Osteocyte (in vitro differentiated cells): ENCODE measurements at places on chromosomes 16 and 17. TPM values are rescaled to one million over a fixed set of nuclear protein-coding genes. Genes with fewer than 3 reads are reported as not detected.

Gene GP1BA
- not detected in 2 replicates for total RNA-seq

Gene ABAT
- 2.7 and 3.0 TPM in 2 replicates for total RNA-seq

Gene YBX2
- 0.40 TPM in 1 of 2 replicates, not detected in the other for total RNA-seq

Gene ASIC2
- not detected in 2 replicates for total RNA-seq

Gene CCDC78
- 2.6 and 3.1 TPM in 2 replicates for total RNA-seq

Gene ZG16
- total RNA-seq, result not detected in 2 replicates

Gene TMC8
- total RNA-seq, result 0.40 and 0.99 TPM in 2 replicates
